ENCODE measurements at places on chromosomes 13 and 19. TPM values are rescaled to one million over a fixed set of nuclear protein-coding genes. Genes with fewer than 3 reads are reported as not detected.

GRCh38 chr13:87674247-87674738 is 3.1 kb downstream of the SLITRK5 start:
- no peaks in the 10 kb centered on the region for H3K36me3 ChIP-seq
- no peaks in the 10 kb centered on the region for H3K27me3 ChIP-seq
- no peak for DNase-seq
- H3K4me1 ChIP-seq = no peaks in the 10 kb centered on the region
- H3K4me3 ChIP-seq = no peak overlapping the region

DNA sequence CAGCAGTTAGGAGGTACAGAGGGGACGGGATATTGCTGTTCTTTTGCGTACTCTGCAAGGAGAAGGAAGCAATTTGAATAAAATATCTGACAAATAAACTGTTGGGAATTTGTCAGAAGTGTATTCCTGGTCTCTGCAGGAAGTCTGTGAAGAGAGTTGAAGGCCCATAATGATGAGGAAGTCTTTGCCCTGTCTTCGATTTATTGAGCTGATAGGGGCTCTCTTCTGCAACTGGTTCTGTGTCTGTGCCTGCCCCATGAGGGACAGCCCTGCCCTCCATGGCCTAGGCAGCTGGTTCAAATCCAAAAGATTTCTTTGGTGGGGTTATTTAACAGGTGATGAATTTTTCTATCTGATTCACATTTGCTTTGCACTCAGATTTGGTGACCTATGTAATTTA is 339.7 kb upstream of the EDNRB start:
- no peak overlapping the region for H3K27ac ChIP-seq
- H3K4me3 ChIP-seq = no peak overlapping the region
- H3K4me1 ChIP-seq = no peaks in the 10 kb centered on the region
- no peaks in the 10 kb centered on the region for H3K36me3 ChIP-seq
- no peaks in the 10 kb centered on the region for H3K27me3 ChIP-seq

- peak; percentile 58 for DNase-seq
- H3K27ac ChIP-seq = no peak overlapping the region
- peaks cover 3% of the 10 kb centered on the region for H3K4me1 ChIP-seq
Measured at GRCh38 chr13:114019367-114019766, 45.5 kb upstream of the C13orf46 start.

DNA sequence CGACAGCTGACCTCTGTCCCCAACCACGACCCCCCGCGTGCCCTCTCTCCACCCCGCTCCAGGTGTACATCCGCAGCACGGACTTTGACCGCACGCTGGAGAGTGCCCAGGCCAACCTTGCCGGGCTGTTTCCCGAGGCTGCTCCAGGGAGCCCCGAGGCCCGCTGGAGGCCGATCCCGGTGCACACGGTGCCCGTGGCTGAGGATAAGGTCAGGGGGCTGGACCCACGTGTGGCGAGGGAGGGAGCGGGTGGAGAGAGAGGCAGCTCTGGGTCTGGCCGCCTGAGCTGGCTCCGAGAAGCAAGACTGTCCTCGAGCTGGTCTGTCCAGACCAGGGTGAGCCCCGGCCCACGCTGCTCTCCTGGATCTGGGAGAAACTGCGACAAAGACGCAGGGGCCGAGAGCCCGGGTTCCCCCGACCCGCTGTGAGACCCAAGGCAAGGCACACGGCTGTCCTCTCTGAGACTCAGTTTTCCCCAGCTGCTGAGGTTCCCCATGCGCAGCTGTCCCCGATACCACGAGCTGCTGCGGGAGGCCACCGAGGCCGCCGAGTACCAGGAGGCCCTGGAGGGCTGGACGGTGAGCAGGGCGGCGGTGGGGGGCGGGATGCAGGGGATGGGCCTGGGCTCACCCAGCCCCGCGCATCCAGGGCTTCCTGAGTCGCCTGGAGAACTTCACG is 1.5 kb downstream of the ACP4 start:
- no peak overlapping the region for H3K27ac ChIP-seq
- no peak for DNase-seq
- 0 out of 2 replicates have a peak, but pooled peaks cover 1% of the 10 kb centered on the region for H3K36me3 ChIP-seq
- no peaks in the 10 kb centered on the region for H3K27me3 ChIP-seq
- 0 out of 2 replicates have a peak, but pooled peaks cover 3% of the 10 kb centered on the region for H3K4me1 ChIP-seq
- no peak overlapping the region for H3K4me3 ChIP-seq

- DNase-seq = no peak
- no peaks in the 10 kb centered on the region for H3K4me1 ChIP-seq
- no peaks in the 10 kb centered on the region for H3K27me3 ChIP-seq
- no peak overlapping the region for H3K4me3 ChIP-seq
- H3K36me3 ChIP-seq = no peaks in the 10 kb centered on the region
Measured at GRCh38 chr13:71772361-71772760, 94.6 kb downstream of the DACH1 start.

DNA sequence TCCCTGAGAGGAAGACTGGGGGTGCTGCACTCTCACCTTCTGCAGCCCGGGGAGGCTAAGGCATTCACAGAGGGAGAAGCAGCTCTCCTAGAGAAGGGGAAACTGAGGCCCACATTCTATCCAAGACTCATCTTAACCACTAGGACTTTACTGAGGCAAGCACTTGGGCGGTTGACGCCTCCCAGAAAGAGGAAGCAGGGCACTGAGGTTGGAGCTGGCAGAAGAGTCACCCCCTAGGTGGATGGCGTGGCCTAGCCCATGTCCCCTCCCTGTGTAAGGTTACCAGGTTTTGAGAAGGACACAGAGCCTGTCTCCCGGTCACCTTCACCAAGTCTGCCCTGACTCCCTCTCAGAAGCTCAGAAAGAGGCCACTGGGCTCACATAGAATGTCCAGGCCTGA is 2.7 kb downstream of the S1PR2 start:
- H3K27ac ChIP-seq = peak overlapping the region; percentile 91
- H3K4me3 ChIP-seq = peak overlapping the region; percentile 15
- no peaks in the 10 kb centered on the region for H3K27me3 ChIP-seq

GRCh38 chr13:106503272-106503671 is 32.2 kb downstream of the EFNB2 start:
- H3K4me1 ChIP-seq = peaks cover 5% of the 10 kb centered on the region
- H3K27ac ChIP-seq = no peak overlapping the region
- H3K36me3 ChIP-seq = no peaks in the 10 kb centered on the region
- H3K27me3 ChIP-seq = no peaks in the 10 kb centered on the region
- H3K4me3 ChIP-seq = no peak overlapping the region

DNA sequence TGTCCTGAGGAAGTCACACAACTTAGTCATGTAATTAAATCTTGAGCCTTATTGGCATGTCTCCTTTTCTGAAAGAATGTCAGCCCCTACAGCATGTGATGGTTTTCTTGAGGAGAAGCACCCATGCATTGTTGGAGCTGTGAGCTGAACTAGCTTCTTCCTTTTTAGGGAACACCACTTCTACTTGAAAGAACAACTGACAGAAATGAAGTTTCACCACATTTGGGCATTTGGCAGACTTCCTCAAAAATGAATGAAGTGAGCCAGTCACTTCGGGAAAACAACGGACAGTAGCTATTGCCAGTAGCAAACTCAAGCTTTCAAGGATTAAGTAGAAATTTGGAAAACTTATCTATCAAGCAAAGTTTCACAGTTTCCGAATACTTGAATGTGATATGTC is 1351.3 kb downstream of the EFNB2 start:
- no peaks in the 10 kb centered on the region for H3K4me1 ChIP-seq
- H3K36me3 ChIP-seq = no peaks in the 10 kb centered on the region
- no peak overlapping the region for H3K27ac ChIP-seq
- no peak overlapping the region for H3K4me3 ChIP-seq
- no peaks in the 10 kb centered on the region for H3K27me3 ChIP-seq

DNA sequence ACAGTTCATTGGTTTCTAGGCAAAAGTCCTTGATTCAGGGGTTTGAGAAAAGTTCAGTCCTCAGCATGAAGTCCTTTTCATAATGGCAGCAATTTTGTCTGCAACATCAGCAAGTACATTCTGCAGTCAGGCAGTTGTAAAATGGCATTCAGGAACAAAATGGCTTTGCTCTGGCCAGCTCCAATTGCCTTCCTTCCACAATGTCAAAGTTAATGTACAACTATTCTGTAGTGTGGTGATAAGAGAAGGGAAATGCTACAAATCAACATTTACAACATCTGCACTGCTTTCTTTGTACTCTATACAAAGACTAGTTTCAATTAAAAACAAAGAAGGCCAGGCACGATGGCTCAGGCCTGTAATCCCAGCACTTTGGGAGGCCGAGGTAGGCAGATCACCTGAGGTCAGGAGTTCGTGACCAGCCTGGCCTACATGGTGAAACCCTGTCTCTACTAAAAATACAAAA is 1.8 kb upstream of the NEK3 start:
- peaks cover 20% of the 10 kb centered on the region for H3K4me1 ChIP-seq
- no peak for DNase-seq
- no peak overlapping the region for H3K4me3 ChIP-seq
- H3K36me3 ChIP-seq = no peaks in the 10 kb centered on the region
- no peaks in the 10 kb centered on the region for H3K27me3 ChIP-seq
- H3K27ac ChIP-seq = no peak overlapping the region

- H3K36me3 ChIP-seq = no peaks in the 10 kb centered on the region
- H3K27ac ChIP-seq = no peak overlapping the region
- no peaks in the 10 kb centered on the region for H3K27me3 ChIP-seq
- H3K4me1 ChIP-seq = no peaks in the 10 kb centered on the region
- no peak overlapping the region for H3K4me3 ChIP-seq
Measured at GRCh38 chr19:47653856-47654255, 44.9 kb downstream of the BICRA start.

DNA sequence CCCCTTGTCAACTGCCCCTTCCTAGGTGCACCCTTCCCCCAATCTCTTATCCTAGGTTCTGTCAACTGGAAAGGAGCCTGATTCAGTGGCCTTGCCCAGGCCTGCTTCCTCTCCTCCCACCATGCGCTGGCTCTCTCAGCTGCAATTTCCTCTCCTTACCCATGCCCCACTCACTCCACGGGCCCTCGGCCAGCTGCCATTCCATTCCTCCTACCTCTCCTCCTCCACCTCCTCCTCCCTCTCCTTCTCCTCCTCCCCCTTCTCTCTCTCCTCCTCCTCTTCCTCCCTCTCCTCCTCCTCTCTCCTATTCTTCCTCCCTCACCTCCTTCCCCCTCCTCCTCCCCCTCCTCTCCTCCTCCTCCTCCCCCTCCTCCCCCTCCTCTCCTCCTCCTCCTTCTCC is 9.6 kb upstream of the TIMM44 start:
- DNase-seq = no peak
- H3K36me3 ChIP-seq = no peaks in the 10 kb centered on the region
- H3K27me3 ChIP-seq = no peaks in the 10 kb centered on the region

OR10H4 gene
- total RNA-seq = not detected

GNG7 gene
- 1.3 TPM for total RNA-seq

- H3K4me3 ChIP-seq = no peak overlapping the region
- DNase-seq = no peak
- no peak overlapping the region for H3K27ac ChIP-seq
- H3K4me1 ChIP-seq = no peaks in the 10 kb centered on the region
Measured at GRCh38 chr13:25379011-25379410, 7.2 kb downstream of the ATP8A2 start.

SIAH3 gene
- not detected for total RNA-seq

GRCh38 chr19:8259142-8259921 is 48.8 kb downstream of the CD320 start:
- no peaks in the 10 kb centered on the region for H3K36me3 ChIP-seq
- H3K4me1 ChIP-seq = no peaks in the 10 kb centered on the region
- DNase-seq = no peak
- H3K27me3 ChIP-seq = no peaks in the 10 kb centered on the region

- H3K4me1 ChIP-seq = peaks cover 7% of the 10 kb centered on the region
- no peaks in the 10 kb centered on the region for H3K27me3 ChIP-seq
- H3K27ac ChIP-seq = no peak overlapping the region
- no peak for DNase-seq
- peaks cover 25% of the 10 kb centered on the region for H3K36me3 ChIP-seq
- no peak overlapping the region for H3K4me3 ChIP-seq
Measured at GRCh38 chr19:4916292-4917082, 7.2 kb downstream of the UHRF1 start.

GRCh38 chr19:51479531-51480331 is 1.4 kb downstream of the CEACAM18 start:
- no peak for DNase-seq
- no peak overlapping the region for H3K4me3 ChIP-seq
- H3K27me3 ChIP-seq = no peaks in the 10 kb centered on the region
- H3K4me1 ChIP-seq = no peaks in the 10 kb centered on the region

FOXA3 gene
- not detected for total RNA-seq

NCCRP1 gene
- not detected for total RNA-seq

DNA sequence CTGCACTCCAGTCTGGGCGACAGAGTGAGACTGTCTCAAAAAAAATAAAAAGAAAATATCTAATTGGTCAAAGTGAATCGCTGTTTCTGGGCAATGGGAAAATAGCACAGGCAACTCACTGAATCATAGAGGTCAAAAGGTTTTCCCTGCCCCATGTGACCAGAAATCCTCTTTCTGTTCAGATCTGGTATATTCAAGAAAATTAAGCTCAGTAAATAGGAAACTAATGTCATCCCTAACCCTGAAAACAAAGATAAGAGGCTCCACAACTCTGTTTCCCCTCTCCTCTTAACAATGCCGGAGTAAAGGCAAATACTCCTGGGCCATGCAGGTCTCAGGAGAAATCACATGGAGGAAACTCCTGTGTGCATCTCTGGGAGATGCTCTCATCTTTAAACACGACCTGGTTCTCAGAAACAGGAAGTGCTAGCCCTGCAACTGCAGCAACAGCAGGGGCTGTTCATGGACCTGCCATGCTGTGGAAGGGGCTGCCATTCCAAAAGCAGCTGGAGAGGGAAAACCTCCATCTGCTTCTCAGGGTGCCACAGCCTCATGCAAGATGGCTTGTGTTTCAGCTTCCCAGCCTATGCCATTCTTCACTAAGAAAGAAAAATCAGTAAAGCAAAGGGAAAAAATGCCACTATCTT is 47.5 kb upstream of the SLC7A9 start:
- no peaks in the 10 kb centered on the region for H3K4me1 ChIP-seq
- no peak overlapping the region for H3K4me3 ChIP-seq
- no peak for DNase-seq
- H3K27ac ChIP-seq = no peak overlapping the region

DNA sequence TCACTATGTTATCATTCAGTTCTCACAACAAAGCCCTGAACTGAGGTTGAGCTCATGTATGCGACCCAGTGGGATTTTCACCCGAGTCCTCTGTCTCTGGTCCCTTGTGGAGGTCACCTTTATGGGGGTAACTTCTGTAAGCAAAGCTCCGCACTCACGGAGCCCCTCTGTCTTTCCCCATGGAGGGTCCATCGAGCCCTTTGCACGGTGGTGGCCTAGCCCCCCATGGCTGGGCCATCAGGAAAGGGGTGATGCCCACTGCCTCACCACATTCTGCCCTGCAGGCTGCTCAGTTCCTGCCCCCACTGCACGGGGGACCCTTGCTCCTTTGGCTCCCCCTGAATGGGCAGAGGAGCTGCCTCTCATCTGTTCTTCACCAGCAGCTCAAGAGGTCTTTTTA is 39.6 kb downstream of the CHST8 start:
- no peak overlapping the region for H3K27ac ChIP-seq
- no peaks in the 10 kb centered on the region for H3K4me1 ChIP-seq
- H3K36me3 ChIP-seq = no peaks in the 10 kb centered on the region
- no peaks in the 10 kb centered on the region for H3K27me3 ChIP-seq

Data from Karpas-422 (cell line).